Endothelial cell (in vitro differentiated cells): ENCODE measurements at places on chromosomes 1 and 21. TPM values are rescaled to one million over a fixed set of nuclear protein-coding genes. Genes with fewer than 3 reads are reported as not detected.
A peak's percentile ranks its signal among the peaks of the same experiment; 100 is the strongest.

BTBD8 gene
- 4.0 TPM for total RNA-seq

PRKAA2 gene
- total RNA-seq = 2.4 TPM

MORC3 gene
- 43.0 TPM for total RNA-seq

ATP13A2 gene
- total RNA-seq = 55.6 TPM

- peaks cover 5% of the 10 kb centered on the region for H3K27me3 ChIP-seq
- H3K36me3 ChIP-seq = no peaks in the 10 kb centered on the region
- no peak for DNase-seq
- H3K27ac ChIP-seq = no peak overlapping the region
Observed at GRCh38 chr1:96039910-96040309, 681.7 kb upstream of the PTBP2 start.

- H3K36me3 ChIP-seq = no peaks in the 10 kb centered on the region
- no peaks in the 10 kb centered on the region for H3K4me1 ChIP-seq
- no peak for DNase-seq
- H3K27ac ChIP-seq = no peak overlapping the region
- H3K4me3 ChIP-seq = no peak overlapping the region
- no peaks in the 10 kb centered on the region for H3K27me3 ChIP-seq
Observed at GRCh38 chr1:210646258-210646616, 317.5 kb downstream of the HHAT start.

- H3K4me3 ChIP-seq = no peak overlapping the region
- H3K27ac ChIP-seq = no peak overlapping the region
- no peaks in the 10 kb centered on the region for H3K36me3 ChIP-seq
- DNase-seq = no peak
- peaks cover 2% of the 10 kb centered on the region for H3K27me3 ChIP-seq
- no peaks in the 10 kb centered on the region for H3K4me1 ChIP-seq
Observed at GRCh38 chr1:218079820-218080219, 205.3 kb upstream of the RRP15 start.

DNA sequence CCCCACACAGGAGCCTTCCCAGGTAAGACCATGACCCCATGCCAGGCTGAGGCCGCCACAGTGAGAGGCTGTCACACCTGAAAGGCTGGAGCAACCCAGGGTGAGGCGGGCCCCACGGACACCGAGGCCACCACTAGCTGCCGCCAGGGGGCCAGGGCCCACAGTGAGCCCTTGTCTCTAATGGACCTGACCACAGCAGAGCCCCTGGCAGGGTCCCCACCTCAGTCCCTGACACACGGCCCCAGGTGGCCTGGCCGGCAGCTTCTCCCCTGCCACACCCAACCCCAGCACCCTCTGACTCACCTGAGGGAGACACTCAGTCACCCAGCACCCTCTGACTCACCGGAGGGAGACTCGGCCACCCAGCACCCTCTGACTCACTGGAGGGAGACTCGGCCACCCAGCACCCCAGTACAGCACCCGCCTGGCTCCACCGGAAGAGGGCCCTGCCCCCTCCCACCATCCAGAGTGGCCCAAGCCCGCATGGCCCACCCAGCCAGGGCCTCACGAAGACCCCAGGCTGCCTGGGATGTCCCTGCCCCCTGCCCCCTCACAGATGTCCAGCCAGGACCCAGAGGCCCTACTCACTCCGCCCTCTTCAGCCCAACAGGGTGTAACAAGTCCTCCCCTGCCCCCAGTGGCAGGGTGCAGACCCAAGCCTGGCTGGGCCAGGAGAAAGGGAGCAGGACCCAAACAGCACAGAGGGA lies 4.4 kb downstream of the DVL1 start:
- peaks cover 10% of the 10 kb centered on the region for H3K36me3 ChIP-seq
- DNase-seq = peak; percentile 63
- H3K27ac ChIP-seq = no peak overlapping the region
- no peak overlapping the region for H3K4me3 ChIP-seq

- no peaks in the 10 kb centered on the region for H3K27me3 ChIP-seq
- H3K4me3 ChIP-seq = no peak overlapping the region
- no peak for DNase-seq
- H3K36me3 ChIP-seq = no peaks in the 10 kb centered on the region
- H3K27ac ChIP-seq = no peak overlapping the region
Observed at GRCh38 chr1:186463511-186463910, 2.6 kb upstream of the PDC start.

DNA sequence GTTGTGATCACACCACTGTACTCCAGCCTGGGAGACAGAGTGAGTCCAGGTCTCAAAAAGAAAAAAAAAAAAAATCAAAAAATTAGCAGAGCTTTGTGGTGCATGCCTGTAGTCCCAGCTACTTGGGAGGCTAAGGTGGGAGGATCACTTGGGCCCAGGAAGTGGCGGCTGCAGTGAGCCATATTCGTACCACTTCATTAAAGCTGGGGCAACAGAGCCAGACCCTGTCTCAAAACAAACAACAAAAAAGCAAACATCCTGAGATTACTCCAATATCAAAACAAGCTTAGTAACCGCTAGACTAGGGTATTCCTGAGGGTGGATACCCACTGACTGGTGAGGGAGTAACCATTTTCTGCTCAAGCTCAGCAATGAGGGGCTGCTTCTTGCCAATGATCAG lies 12.9 kb upstream of the THRAP3 start:
- peaks cover 3% of the 10 kb centered on the region for H3K27me3 ChIP-seq
- no peak for DNase-seq
- H3K27ac ChIP-seq = no peak overlapping the region
- no peak overlapping the region for H3K4me3 ChIP-seq
- H3K36me3 ChIP-seq = no peaks in the 10 kb centered on the region
